Stimulated activated naive CD4-positive, alpha-beta T cell treated with Interleukin-2 at 50 U/mL for 16 hours (primary cell): ENCODE measurements at places on chromosomes 16 and 17.

DNA sequence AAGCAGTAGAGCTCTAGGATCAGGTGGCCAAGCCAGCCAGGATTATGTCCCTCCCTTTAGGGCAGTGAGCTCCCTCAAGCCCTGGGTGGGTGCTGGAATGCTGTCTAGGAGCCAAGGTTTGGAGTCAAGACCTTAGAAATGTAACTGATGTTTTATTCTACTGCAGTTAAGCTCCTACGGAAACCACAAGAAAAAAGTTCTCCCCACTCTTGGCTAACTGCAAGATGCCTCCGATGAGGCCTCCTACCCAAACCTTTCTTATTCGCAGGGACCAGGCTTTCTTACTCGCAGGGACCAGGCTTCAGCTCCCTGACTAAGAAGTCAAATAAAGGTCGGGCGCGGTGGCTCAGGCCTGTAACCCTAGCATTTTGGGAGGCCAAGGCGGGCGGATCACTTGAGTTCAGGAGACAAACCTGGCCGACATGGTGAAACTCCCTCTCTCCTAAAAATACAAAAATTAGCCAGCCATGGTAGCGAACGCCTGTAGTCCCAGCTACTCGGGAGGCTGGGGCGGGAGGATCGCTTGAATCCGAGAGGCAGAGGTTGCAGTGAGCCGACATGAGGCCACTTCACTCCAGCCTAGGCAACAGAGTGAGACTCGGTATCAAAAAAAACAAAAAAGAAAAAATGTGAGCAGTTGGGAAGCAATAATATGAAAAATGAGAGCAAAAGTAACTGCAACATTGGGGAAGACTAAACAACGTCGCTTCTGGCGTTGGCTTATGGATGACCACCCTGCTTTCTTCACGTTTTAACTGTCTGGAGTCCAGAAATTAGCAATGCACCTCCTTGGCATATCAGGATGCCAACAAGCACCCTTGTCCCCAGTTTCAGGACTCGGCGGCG is 31.7 kb upstream of the ARL4D start:
- no peak for DNase-seq

- DNase-seq, result no peak
Measured at GRCh38 chr16:23826528-23827045, 9.2 kb upstream of the PRKCB start.

DNA sequence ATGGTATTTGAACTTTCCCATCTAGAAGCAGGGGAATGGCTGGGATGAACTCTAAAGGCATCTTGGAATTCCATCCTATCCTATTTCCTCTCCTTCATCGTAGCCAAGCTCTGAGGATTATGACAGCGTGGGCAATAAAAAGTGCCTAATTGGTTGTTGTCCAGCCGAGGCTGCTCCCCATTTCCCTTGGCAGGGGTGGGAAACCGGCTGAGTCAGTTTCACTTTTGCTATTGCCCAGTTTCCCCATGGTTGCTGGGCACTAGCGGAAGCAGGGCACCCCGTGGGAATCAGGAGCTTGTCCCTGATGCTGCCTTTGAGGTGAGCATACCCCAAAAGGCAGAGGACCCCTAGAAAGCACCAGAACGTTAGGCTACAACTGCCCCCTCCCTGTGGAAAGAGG is 13.8 kb upstream of the SP2 start:
- no peak for DNase-seq

GRCh38 chr16:89352091-89352681 is 134.7 kb downstream of the ZNF778 start:
- DNase-seq, result no peak

GRCh38 chr16:89572485-89573205 is 2.9 kb upstream of the CPNE7 start:
- DNase-seq, result no peak

- no peak for DNase-seq
Measured at GRCh38 chr17:76955191-76955590, 87.0 kb downstream of the MGAT5B start.

GRCh38 chr17:54971147-54971546 is 2.6 kb downstream of the STXBP4 start:
- DNase-seq, result no peak

- DNase-seq, result no peak
Measured at GRCh38 chr16:64705443-64705842, 416.4 kb downstream of the CDH11 start.

DNA sequence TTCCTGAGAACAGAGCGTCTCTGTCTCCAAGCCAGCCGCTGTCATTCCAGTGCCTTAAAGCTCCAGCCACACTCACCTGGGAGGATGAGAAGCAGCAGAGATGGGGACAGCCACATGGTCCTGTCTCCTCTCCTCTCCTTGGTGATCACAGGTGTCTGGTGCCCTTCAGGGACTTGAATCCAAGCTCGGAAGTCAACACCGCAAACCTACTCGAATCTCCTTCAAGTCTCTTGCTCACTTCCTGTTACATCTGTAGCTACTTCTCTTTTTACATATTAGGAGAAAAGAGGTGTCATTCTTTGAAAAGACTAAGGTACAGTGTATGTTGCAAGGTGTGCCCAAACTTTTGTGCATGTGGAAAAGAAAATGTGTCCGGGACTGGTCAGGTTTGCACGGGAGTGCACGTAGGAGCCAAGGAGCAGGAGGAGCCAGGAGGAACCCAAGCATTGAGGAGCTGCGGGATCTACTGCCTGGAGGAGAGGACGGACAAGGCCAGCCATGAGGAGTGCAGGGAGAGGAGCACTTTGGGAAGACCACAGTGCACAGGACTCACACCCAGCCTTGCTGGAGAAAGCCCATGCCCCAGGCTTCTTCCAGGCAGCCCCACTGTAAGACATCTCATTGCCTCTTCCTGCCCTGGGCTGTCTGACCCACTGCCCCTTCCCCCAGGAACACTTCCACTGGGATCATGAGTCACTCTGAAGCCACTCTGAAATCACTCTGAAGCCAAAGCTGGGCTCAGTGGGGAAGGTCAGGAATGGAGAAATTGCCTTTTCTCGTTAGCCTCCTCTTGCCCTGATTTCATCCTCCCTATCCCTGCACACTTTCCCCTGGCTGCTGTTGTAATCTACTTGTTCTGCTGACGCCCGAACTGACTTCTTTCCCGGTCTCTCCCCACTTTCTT is at the start of gene CD300LD:
Gene CD300LD (minus strand): TSS at position 197 of the 904 bp plus-strand sequence. CDS start 81 bp downstream, at position 116.
- no peak for DNase-seq

DNA sequence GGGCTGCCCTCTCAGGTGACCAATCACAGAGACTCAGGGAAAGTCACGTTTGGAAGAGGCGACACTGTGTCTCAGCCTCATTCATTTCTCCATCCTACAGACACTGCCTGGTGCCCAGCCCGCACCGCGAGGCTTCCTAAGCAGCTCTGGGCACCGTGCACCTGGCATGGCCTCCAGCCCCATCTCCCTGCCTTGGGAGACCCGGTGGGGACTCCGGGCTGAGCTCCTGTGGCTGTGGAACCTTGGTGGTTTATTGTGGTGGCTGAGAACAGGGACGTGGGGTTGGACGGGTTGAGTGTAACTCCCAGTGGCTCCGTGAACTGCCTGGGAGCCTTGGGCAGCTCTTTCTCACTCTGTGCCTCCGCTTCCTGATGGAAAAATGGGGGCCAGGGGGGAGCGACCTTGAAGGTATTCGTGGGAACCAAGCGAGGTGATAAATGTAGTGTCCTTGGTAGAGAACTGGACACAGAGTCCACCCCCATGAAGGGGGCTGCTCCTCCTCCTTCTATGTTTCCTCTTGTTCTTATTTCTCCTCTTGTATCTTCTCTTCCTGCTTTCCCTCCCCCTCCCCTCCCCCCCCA is 215.4 kb downstream of the SEC14L1 start:
- no peak for DNase-seq
